ENCODE measurements at places on chromosomes 7 and 10.

DNA sequence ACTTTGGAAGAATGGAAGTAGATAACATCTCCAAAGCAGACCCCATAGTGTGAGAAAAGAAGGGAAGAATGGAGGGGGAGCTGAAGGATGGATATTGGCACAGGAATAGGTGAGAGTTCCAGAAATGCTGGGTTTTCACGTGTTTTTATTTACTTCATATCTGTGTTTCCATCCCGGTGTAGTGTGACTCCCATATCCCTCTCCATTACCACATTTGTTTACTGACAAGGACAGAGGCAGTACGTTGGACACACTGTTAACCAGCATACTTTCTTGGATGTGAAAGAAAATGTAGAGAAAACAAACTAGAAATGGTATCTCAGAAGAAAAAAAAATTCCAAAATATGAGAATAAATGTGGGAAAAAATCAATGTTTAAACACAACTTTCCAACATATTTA is 124.4 kb upstream of the PFKP start:
- no peak for DNase-seq

GRCh38 chr10:30459283-30459682 is 25.3 kb downstream of the MAP3K8 start:
- no peak for DNase-seq

GRCh38 chr7:81769891-81770727 is at the start of gene HGF:
TSS of gene HGF (minus strand) at chr7:81770047. CDS start at chr7:81769971, 76 bp downstream.
- DNase-seq, result no peak

- DNase-seq, result no peak
Measured at GRCh38 chr10:59833810-59834209, 72.5 kb downstream of the CCDC6 start.

DNA sequence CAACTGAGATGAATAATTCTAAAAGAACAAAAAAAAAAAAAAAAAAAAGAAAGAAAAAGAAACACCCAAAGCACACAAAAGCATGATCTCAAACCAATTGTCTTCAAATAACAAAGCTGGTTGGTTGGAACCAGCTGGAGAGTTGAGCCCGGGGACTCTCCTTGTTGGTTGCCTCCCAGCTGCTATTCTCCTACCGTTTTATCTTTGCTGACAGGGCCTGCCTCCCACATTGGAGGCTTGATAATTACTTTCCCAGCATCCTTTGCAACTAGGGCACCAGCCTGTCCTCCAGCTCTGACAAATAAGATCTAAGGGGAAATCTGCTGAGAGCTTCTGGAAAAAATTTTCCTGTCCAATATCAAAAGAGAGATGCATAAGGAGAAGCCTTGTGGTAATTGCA is 6.8 kb downstream of the PON1 start:
- DNase-seq, result no peak

- DNase-seq, result no peak
Measured at GRCh38 chr7:80641548-80641947, 3.1 kb downstream of the CD36 start.

DNA sequence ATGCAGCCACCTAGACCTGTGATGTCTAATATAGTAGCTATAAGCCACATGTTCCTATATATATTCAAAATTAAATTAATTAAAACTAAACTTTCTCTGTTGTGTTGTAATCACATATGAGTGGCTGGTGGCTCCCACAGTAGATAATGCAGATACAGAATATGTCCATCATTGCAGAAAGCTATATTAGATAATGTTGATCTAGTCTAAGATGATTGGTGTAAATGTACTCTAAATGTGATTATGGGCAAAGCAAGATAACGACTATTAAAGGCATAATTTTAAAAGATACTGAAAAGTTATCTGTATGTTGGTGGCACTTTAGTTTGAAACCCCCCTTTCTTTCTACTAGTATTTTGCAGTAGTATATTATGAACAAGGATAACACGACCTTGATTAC is 5.7 kb upstream of the HGF start:
- DNase-seq, result no peak

- DNase-seq, result no peak
Measured at GRCh38 chr10:86536294-86536861, 14.8 kb upstream of the WAPL start.

DNA sequence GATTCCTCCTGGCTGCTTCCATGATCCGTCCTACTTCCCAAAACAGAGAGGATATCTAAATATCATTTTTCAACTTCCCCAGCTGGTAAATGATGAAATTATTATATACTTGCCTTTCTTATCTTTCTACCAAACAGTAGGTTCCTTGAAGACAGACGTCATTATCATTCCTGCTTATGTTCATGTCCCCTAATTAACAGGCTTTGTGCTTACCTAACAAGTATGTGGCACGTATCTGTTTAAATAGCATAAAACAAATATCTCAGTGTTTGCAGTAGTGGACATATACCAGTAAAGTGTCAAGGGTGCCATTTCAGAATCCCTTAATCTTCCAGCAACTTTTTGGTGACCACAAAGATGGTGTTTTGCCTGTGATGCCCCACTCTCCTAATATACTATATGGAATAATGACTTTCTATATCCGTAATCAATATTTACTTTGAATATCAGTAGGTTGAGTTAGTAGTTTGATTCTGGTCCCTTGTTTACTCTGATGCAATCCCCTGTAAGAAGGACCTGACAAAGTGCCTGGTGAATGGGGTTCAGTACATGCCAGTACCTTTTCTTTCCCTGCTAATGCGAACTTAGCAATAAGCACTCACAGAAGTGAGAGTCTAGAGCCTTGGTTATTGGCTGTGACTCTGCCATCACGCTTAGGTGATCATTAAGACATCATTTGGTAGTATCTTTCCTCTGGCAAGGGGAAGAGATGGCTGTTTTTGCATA is 124.4 kb downstream of the ITIH5 start:
- no peak for DNase-seq

DNA sequence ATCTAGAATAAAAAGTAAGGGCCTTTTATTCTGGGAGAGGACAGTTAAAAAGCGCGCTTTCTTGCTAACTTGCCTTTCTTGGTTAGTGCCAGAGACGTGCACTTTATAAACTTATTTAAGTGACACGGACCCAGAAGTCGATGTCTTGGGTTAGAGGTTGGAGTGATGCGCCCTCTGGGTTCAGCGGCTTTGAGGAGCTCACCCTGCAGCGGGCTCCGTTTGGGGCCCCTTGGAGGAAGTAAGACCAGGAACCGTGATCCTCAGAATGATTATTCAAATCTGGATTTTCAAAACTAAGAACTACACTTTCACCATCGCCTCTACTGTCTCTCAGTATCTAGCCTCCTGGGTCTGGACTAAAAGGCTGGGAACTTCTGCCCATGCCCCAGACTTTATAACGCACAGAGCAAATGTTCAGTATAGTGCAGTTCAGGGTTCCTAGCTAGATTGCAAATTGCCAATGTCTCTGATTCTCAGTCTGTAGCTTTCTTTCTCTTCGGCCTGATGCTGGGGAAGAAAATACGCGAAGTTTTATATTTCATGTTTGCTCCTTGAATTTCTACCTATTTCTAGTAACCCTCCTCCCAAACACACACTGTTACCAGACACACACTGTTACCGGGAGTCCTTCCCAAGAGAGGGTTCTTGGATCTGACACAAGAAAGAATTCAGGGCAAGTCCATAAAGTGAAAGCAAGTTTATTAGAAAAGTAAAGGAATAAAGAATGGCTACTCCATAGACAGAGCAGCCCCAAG is 18.6 kb upstream of the SMO start:
- DNase-seq, result no peak

DNA sequence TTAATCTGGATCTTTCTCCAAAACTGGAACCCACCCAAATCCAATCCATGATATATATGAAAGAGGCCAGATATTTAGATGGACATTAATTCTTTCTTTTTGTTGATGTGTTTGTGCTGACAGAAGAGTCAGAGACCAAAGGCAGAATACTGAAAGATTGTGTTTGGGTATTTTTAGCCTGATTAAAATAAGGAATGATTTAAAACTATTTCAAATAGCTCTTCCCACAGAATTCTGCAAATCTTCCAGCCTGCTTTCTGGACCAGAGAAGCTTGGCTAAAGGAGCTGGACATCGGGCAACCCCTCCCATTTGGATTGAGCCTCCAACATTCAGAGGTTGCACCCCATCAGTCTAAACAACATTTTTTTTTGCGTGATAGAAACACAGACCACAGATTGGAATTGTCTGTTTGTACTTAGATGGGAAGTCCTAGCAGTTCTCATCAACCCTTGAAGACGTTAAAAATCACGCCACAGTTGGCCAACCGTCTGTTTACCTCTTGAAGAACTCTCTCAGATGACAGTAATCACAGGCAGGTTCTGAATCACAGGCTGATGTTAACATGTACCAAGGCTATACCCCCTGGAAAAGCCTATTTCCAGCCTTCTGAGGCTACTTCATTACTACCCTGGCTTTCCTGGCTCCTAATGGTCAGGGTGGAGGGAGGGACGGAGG is 155.2 kb upstream of the NRP1 start:
- no peak for DNase-seq

DNA sequence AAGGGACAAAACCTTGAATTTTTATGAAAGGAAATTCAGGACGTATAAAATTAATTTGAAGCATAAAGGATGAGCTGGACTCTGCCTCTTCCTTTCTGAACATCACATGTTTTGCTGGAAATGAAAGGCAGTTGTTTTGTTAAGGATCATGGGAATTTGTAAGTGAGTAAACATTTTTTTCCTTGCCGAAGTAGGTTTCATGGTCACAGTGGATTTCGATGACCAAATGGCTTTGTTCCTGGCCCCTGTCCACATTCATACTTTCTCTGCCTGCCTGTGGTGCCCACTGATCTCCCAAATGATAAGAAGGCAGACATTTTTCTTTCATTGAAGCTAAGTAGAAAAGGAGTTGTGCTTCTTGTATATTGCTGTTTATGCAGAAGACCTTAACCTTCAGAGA is 104.2 kb downstream of the ARID5B start:
- no peak for DNase-seq

GRCh38 chr7:73967832-73968290 is 60.1 kb upstream of the ELN start:
- DNase-seq, result no peak

All from mammary epithelial cell (primary cell).